Activated gamma-delta T cell treated with anti-CD3 and anti-CD28 coated beads, Interleukin-2, amount 50 U/mL, for 16 hours (primary cell): ENCODE measurements at places on chromosomes 7 and 10.

DNA sequence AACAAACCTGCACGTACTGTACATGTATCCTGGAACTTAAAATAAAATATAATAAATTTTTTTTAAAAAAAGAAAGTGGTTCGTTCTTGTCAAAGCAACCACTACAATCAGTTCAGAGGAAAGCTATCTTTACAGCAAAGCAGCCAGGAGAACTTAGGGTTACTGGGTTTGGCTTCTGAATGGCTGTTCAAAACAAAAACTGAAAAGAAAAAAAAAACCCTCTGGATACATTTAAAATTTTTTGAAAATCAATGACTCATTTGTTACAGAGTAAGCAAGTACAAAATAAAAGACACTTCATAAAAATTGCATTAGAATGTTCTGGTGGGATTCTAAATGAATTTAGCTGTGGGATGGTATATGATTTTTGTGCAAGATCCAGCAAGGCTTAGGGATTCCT lies 28.6 kb upstream of the ADD3 start:
- no peak for DNase-seq

GRCh38 chr7:46752881-46753366 lies 829.0 kb downstream of the TNS3 start:
- no peak for DNase-seq

- DNase-seq, result no peak
Measured at GRCh38 chr10:47331954-47332353, 9.7 kb downstream of the GDF2 start.

DNA sequence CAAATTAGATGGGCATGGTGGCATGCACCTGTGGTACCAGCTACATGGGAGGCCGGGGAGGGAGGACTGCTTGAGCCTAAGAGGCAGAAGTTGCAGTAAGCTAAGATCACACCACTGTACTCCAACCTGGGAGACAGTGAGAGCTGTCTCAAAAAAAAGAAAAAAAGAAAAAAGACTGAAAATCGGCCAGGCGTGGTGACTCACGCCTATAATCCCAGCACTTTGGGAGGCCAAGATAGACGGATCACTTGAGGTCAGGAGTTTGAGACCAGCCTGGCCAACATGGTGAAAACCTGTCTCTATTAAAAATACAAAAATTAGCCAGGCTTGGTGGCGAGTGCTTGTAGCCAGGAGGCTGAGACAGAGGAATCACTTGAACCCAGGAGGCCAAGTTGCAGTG lies 11.9 kb downstream of the RNF216 start:
- DNase-seq, result no peak

DNA sequence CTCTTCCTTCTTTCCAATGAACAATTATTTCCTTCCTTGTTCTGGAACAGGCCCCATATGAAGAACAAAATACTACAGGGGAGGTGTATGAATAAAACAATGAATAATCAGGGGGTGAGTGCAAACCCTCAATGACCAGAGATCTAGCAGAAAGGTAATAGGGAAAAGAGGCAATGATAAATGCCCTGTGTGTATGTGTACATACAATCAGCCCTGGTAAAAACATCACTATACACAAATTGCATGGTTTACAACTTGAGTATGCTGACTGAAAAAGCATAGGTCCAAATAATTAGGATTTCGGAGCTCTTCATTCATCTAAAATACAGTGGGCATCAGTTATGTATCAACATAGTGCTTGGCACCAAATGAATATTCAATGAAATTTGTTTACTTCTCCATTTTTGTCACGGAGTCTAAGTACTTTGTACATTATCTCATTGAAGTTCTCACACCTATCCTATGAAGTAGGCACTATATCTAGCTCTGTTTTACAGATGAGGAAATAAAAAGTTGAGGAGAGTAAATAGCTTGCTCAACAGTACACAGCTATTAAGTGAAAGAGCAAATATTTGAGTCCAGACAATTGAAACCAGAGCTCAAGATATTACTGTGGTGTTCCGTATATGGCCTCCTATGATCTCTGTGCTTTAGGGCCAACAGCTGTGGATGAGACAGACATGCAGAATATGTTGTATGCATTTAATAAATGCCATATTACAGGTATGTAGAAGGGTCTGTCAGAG lies 1065.4 kb downstream of the SORCS3 start:
- DNase-seq, result no peak
